ENCODE measurements at places on chromosomes 12 and 14.
A peak's percentile ranks its signal among the peaks of the same experiment; 100 is the strongest.

GRCh38 chr12:93348575-93349435 lies 28.9 kb upstream of the NUDT4 start:
- H3K27ac ChIP-seq, result no peak overlapping the region
- H3K4me3 ChIP-seq, result no peak overlapping the region
- DNase-seq, result no peak
- H3K36me3 ChIP-seq, result no peaks in the 10 kb centered on the region
- H3K4me1 ChIP-seq, result no peaks in the 10 kb centered on the region

DNA sequence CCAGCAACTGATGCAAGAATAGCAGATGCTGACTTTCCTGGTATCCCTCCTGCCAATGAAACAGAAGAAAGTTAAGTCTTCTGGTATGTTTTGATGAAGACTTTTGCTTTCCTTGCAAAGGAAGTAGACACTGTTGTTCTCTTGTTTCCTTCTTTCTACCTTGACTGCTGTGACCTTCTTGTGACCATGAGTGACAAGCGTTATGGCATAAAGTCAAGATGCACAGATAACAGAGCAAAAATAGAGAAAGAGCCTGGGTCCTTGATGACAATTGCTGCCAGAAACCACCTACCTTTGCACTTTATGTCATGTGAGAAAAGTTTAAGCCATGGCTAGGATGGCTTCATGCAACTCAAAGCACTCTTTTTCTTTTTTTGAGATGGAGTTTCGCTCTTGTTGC lies 49.2 kb upstream of the LTA4H start:
- no peak for DNase-seq
- H3K27ac ChIP-seq, result no peak overlapping the region
- no peaks in the 10 kb centered on the region for H3K27me3 ChIP-seq
- no peaks in the 10 kb centered on the region for H3K4me1 ChIP-seq
- no peaks in the 10 kb centered on the region for H3K36me3 ChIP-seq

DNA sequence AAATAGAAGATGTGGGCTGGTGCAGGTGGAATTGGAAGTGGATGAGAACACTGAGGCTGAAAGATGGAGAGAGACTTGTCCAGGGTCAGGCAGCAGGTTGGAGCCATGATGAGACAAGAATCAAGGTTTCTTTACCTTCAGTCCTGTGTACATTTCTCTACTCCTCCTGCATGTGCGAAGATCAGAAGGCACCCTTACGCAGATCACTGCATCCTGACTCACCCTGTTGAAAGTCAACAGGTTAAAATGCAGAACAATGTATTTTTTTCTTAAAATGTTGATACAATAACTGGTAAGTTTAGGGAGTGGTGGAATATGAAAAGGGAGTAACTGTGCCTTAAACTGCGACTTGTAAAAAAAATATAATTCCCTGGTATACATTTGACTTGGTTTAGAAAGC lies 47.8 kb downstream of the TESPA1 start:
- no peak overlapping the region for H3K27ac ChIP-seq
- DNase-seq, result no peak
- no peaks in the 10 kb centered on the region for H3K27me3 ChIP-seq

GRCh38 chr14:70811578-70811977 lies 2.3 kb upstream of the MAP3K9 start:
- no peak for DNase-seq
- no peak overlapping the region for H3K4me3 ChIP-seq
- H3K4me1 ChIP-seq, result peaks cover 12% of the 10 kb centered on the region
- H3K36me3 ChIP-seq, result no peaks in the 10 kb centered on the region
- no peaks in the 10 kb centered on the region for H3K27me3 ChIP-seq
- H3K27ac ChIP-seq, result peak overlapping the region; percentile 44

DNA sequence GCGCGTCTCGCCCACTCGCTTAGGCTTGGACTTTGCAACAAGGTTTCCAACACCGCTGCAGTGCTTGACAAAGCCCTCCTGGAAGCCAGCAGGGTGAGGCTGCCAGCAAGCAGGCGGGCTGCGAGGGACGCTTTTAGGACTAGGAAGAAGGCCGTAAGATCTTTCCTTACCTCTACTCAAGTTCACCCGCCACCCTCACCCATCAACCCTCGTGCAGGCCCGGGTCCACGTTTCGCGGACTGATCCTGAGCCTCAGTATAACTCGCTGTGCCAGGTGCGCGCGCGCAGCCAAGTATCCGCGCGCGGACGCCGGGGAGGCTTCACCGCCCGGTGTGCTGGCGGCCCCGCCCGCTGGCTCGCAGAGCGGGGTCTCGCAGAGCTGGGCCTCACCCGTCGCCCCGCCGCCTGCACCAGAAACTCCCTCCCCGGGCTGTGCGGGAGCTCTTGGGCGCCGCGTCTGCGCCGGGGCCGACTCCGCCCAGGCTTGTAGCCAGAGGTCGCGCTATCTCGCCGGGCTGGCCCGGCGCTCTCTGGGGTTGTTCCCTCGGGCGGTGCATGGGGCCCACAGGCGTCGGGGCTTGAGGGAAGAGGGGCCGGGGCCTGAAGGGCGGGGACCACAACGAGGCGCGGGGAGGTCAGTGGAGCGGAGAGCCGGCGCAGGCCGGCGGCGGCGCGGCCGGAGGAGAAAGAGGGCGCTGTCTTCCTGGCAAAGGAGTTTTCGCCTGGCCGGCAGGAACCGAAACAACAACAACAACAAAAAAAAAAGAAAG lies 7.6 kb upstream of the SIX1 start:
- H3K4me1 ChIP-seq, result peaks cover 19% of the 10 kb centered on the region
- peak; percentile 68 for DNase-seq
- peak overlapping the region; percentile 87 for H3K27ac ChIP-seq
- H3K4me3 ChIP-seq, result peak overlapping the region; percentile 87

GRCh38 chr14:101233021-101233366 lies 328.3 kb upstream of the DIO3 start:
- no peak for DNase-seq
- peaks cover 22% of the 10 kb centered on the region for H3K4me1 ChIP-seq
- no peak overlapping the region for H3K4me3 ChIP-seq
- no peaks in the 10 kb centered on the region for H3K36me3 ChIP-seq
- no peaks in the 10 kb centered on the region for H3K27me3 ChIP-seq

GRCh38 chr12:27158297-27158696 lies 75.9 kb upstream of the C12orf71 start:
- no peaks in the 10 kb centered on the region for H3K27me3 ChIP-seq
- no peaks in the 10 kb centered on the region for H3K36me3 ChIP-seq
- no peaks in the 10 kb centered on the region for H3K4me1 ChIP-seq
- no peak overlapping the region for H3K27ac ChIP-seq
- no peak overlapping the region for H3K4me3 ChIP-seq
